ENCODE measurements at places on chromosomes 3 and 15.
A peak's percentile ranks its signal among the peaks of the same experiment; 100 is the strongest.

DNA sequence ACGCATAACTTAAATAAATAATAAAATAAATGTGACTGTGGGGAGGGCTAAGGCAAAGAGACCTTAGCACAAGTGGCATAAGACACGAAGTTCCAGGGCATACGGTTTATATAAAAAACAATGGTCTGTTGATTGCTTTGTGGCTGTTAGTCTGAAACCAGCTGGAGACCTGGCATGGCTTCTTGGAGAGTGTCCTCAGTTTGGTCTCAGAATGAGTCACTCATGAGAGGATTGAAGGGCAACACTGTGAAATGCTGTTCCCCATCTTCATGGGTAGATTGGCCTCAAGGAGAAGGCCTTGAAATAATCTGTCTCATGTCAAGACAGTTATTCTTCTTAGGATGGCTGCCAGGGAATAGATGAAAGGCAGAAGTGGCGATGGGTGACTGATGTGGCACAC is 62.2 kb downstream of the SOX2 start:
- DNase-seq: no peak

- no peak for DNase-seq
Observed at GRCh38 chr15:36809380-36809779, 230.0 kb downstream of the CDIN1 start.

DNA sequence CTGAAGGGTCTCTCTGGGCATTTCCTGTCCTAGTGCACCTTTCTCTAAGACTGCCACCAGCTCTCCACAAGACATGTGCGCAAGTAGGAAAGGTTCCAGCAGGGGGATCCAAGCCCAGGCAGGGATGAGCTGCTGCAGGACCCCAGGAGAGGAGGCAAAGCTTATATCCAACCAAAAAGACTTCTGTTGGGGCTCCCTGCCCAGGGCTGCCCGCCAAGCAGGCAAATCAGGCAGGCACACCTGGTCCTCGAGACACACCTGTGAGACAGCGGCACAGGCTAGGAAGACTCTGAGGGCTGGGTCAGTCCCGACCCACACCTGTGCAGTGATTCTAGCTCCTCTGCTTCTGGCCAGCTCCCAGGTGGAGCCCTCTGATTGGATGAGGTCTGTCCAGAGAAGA is 80.6 kb downstream of the MYLK start:
- peak; percentile 62 for DNase-seq

GRCh38 chr3:128683957-128684356 is 33.3 kb upstream of the RPN1 start:
- DNase-seq: no peak

Measured in H9 (cell line).